ENCODE measurements at places on chromosomes 2 and 18.

GRCh38 chr2:190607657-190608357, 41.1 kb upstream of the NAB1 start:
- DNase-seq: no peak

- DNase-seq: peak; percentile 65
Observed at GRCh38 chr2:210503001-210503623, 26.6 kb upstream of the LANCL1 start.

DNA sequence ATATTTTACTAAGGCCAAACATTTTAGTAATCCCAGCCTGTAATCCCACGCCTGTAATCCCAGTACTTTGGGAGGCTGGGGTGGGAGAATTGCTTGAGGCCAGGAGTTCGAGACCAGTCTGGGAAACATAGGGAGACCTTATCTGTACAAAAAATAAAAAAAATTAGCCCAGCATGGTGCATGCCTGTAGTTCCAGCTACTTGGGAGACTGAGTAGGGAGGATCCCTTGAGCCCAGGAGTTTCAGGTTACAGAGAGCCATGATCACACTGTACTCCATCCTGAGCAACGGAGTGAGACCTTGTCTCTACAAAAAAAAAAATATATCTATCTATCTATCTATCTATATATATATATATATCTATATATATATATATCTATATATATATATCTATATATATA, 19.1 kb downstream of the KLHL23 start:
- DNase-seq: no peak

DNA sequence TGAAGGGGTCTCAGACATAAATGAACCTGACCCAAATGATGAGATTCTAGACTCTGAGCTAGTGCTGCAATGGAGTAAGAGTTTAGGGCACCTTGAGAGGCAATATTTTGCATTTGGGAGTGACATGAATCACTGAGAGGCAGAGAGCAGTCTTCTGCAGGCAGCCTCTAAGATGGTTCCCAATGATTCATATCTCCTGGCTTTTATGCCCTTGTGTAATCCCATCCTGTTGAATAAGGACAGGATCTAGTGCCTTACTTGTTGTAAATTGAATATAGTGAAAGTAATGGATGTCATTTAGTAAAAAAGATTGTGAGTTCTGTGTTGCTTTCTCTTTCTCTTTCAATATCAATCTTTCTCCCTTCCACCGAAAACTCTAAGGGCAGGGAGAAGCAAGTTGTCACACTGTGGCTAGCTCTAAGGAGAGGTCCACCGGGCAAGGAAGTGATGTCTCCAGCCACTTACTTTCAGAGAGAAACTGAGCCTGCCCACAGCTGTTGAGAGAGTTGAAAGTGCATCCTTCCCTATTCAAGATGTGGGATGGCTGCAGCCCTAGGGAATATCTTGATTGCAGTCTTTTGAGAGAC, 144.7 kb downstream of the TRIB2 start:
- no peak for DNase-seq

DNA sequence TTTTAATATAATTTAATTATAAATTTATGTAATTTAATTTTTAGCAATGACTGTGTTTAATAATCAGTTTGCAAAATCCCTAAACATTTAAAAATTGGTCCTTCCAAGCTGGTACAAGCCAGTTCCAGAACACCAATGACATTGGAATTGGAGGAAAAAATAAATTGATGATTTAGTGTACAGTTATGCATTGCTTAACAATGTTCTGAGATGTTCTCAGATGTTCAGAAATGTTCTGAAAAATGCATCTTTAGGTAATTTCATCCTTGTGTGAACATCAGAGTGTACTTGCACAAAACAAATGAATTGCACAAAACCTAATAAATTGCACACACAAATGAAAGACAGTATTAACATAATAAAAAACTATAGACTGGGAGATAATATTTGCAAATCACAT, 95.2 kb downstream of the TRIB2 start:
- DNase-seq: no peak

DNA sequence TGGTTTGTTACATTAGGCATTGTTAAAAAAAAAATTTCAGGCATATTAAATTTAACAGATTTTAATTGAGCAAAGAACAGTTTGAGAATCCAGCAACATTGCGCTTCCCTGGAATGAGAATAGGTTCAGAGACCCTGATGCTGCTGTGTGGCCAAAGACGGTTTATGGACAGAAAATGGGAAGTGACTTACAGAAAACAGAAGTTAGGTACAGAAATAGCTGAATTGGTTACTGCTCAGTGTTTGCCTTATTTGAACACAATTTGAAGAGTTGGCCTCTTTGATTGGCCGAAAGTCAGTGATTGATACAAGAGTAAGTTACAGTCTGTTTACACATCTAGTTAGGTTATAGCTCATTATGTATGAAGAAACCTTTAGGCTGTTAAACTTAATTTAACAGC, 6.0 kb upstream of the NEDD4L start:
- DNase-seq: no peak

GRCh38 chr2:102037681-102038080, 45.9 kb downstream of the IL1R2 start:
- DNase-seq: no peak
